Right ventricle myocardium superior (tissue), 1 donor: ENCODE measurements at places on chromosomes 3 and 15. TPM values are rescaled to one million over a fixed set of nuclear protein-coding genes. Genes with fewer than 3 reads are reported as not detected.

VPS33B gene
- total RNA-seq, result 4.4 TPM

DNA sequence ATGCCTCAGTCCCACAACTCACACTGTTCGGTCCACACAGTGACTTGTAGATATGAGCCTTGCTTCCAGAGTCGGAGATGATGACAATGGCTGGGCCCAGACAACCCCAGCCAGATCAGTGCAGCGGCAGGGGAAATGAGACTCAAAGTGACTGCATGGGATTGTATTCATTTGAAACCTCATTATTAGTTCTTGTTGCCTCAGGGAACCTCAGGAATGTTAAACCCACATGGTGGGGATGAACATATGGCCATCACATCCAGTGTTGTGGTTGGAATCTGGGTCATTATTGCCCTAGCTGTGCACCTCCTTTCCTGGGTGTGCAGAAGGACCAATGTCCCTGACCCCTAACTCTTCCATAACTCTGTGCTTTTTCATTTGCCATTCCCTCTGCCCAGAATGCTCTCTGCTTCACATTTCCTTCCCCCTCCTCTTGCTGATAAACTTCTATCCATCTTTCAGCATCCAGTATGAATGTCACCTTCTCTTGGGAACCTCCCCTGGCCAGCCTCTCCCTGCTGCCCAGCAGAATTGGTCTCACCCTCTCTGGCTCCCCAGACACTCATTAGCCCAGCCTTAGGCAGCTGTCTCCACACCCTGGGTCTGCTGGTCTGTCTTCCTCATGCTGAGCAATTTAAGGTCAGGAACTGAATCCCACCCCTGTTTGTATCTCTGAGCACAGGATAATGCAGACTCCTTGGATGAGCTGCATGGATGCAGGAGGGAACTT is 67.0 kb upstream of the TNFAIP8L3 start:
- no peak for DNase-seq

GRCh38 chr3:70189884-70190473 is 122.5 kb downstream of the MDFIC2 start:
- DNase-seq, result no peak

UCN2 gene
- total RNA-seq, result not detected
